ENCODE measurements at places on chromosomes 5 and 9.
A peak's percentile ranks its signal among the peaks of the same experiment; 100 is the strongest.

DNA sequence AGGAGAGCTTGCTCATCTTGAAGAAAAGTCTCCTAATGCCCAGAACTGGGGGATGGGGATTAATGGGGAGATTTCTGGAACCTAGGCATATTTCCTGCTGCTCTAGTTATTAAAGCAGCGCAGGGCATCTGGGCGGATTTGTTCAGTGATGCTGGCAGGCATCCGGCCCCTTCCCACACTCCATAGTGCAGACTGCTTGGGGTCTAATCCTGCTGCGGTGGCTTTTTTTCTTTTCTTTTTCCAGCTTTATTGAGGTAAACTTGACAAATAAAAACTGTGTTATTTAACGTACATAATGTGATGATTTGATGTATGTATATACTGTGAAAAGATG, 30.7 kb downstream of the PPARGC1B start:
- DNase-seq, result no peak

DNA sequence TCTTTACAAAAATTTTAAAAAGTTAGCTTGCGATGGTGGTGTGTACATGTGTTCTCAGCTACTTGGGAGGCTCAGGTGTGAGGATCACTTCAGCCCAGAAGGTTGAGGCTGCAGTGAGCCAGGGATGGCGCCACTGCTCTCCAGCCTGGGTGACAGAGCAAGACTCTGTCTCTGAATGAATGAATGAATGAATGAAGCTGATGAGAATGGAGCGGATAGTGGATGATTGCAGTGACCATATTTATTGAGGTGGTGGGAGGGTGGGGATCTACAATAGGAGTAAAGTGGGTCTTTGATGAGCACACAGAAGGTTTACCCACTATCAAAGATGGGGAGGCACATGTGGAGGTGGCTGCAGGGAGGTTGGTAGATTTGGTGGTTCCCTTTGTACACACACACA, 120.2 kb downstream of the AOPEP start:
- DNase-seq, result no peak

GRCh38 chr9:21096172-21096900, 18.6 kb upstream of the IFNB1 start:
- no peak for DNase-seq

GRCh38 chr9:37943345-37944265, 39.7 kb upstream of the SLC25A51 start:
- no peak for DNase-seq

DNA sequence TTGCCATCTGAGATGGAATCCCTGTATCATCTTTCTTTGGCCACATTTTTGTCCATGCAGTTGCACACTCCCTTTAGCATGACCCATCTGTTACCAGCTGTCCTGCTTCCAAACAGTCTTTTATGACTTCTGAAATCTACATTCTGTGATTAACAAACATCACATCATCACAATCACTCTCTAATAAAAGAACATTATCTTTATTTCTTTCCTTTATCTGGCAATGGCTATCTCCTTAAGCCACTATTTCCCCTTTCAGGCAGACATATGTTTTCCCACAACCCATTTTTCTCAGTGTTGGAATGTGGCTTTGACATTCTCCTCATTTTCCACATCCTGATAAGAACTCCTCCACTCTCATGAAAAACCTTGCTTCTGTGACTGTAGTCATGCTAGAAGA, 141.0 kb downstream of the ST8SIA4 start:
- DNase-seq, result no peak

GRCh38 chr5:116343961-116344360, 230.7 kb downstream of the SEMA6A start:
- DNase-seq, result no peak

- DNase-seq, result no peak
Observed at GRCh38 chr5:82719368-82719767, 357.8 kb downstream of the TMEM167A start.

DNA sequence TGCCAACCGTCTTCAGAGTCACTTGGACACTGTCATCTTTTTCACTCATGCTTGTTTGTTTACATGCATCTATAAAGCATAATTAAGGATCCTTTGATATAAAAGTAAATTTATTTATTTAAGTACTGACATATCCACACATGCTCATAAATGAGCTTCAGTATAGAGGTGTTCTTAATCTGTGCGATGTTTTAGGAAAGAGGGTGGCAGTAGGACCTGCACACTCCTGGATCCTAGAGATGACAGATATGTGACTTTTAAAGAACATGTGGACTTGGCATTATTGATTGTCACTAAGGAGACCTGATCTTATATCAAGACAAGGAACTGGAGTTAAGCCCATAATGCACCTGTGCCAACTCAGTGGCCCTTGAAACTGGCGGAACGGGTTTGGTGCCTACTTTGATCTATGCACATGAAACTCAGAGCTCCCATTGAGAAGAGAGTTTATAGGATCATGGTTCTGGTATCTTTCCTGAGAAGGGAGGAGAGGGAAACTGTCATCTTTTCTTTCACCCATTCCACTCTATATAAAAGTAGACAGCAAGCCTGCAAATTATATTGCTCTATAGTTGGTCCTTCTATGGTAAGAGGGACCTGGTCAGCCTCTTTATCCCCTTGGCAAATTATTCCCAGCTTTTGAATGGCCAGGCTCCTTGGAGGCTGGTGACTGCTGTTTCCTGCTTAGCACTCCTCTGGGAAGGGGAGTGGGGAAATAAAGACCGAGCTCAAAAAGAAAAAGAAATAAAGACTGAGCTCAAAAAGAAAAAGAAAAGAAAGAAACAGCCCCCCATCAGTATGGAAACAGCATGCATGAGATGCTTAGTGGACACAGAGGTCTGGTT, 57.8 kb upstream of the LIFR start:
- DNase-seq, result peak; percentile 88

DNA sequence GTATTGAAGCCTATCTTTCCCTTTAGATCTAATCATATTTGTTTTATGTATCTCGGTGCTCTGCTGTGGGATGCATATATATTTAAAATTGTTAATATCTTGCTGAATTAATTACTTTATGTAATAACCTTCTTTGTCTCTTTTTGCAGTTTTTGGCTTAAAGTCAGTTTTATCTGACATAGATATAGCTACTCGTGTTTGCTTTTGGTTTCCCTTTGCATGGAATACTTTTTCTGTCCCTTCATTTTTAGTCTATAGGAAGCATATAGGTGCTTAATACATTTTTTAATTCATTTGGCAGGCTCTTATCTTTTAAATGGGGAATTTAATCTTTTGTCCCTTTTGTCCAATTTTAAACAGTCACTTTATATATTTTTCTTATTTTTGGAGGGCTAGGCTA, 360.6 kb upstream of the PRR16 start:
- no peak for DNase-seq

GRCh38 chr5:136018814-136019783, 9.7 kb upstream of the TGFBI start:
- peak; percentile 8 for DNase-seq

DNA sequence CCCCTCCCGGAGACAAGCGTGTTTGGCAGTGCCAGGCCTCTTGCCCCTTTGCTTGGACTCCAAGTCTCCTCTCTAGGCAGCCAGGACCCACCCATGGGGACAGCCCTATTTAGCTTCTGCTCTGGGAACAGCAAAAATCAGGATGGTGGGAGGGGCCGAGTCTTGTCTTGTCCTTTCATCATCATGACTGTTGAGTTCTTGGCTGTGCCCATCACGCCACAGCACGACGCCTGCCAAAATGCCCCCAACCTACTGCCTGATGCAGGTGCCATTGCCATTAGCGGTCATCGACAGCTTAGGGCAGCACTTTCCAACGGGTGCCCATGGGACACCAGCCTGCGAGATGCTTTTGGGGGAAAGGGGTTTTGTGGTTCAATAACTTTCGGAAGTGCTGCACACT, 18.9 kb downstream of the PLPP7 start:
- no peak for DNase-seq

- DNase-seq, result peak; percentile 68
Observed at GRCh38 chr9:93298498-93299417, 114.8 kb downstream of the WNK2 start.

DNA sequence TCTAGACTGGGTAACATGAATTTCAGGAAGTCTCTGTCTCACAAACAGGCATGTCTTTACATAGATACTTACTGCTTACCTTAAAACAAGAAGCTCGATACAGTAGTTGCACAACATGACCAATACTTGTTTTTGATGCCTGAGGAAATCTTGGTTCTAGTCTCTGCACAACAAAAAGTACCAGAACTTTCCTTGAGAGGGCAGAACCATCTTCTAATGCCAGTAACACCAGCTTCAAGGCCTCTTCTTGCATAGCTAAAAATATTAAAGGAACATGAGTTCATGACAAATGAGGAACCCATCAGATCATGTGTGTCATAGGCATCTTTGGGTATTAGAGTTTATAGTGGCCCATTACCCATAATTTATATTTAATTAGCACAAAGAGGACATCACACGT, 22.0 kb downstream of the RC3H2 start:
- no peak for DNase-seq

GRCh38 chr9:15135164-15135792, 171.7 kb downstream of the TTC39B start:
- peak; percentile 71 for DNase-seq

- no peak for DNase-seq
Observed at GRCh38 chr5:42037379-42037932, 112.4 kb downstream of the FBXO4 start.

DNA sequence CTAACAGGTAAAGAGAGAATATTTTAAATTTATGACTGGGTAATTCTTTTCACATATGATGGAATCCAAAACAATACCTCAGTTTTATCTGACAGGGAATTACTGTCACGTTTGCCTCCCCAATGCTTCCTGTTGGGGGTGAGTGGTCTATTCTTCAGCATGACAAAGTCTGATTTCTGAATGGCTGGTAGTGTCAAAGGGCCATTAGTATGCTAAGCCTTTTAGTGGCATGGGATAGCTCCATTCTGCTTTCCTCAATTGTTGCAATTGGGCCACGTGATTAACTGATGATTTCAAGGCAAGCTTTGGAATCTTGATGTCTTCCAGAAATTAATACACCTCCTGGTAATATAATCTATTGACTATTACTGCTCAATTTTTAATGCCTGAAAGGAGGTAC, 14.7 kb upstream of the NDUFS4 start:
- no peak for DNase-seq

DNA sequence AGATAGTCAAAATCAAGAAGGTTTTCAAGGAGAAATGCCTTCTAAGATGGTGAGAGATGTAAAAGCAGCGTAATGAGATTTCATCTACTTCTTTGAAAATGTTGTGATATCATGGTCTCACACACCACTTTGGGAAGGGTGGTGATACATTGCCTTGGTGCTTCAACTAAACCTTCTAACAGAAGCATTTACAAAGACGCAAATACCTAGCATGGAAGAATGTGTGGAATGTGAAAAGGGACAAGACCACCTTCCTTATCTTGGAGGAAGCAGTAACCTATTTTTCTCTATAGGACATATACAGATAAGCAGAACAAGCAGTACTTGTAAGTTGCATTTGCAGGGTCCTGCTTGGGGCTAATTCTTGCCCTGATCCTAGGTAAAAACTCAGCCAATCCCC, 38.8 kb downstream of the PCA3 start:
- no peak for DNase-seq

DNA sequence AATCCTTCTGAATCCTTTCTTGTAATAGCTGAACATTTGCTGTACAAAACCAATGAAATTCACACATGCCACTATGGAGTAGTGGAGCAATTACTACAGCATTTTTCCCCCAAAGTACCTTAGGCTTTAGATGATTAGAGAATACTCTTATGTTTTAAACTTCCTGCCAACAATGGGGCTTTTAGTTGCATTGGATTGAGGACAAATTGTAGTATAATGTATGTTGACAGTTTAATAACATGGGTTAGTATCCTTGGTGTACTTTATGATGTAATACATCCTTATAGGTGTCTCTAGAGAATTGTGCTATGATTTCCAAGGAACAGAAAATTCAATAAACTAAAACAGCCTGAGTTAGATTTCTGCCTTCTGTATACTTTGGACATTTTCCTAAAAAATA, 422.7 kb upstream of the GRAMD2B start:
- DNase-seq, result no peak

- DNase-seq, result no peak
Observed at GRCh38 chr9:631596-631995, 209.9 kb upstream of the DMRT1 start.

- DNase-seq, result no peak
Observed at GRCh38 chr5:124963236-124963919, 216.9 kb upstream of the ZNF608 start.

- DNase-seq, result no peak
Observed at GRCh38 chr5:59785676-59786333, 107.7 kb downstream of the PDE4D start.

- DNase-seq, result no peak
Observed at GRCh38 chr5:160466889-160467554, 45.4 kb downstream of the PTTG1 start.

DNA sequence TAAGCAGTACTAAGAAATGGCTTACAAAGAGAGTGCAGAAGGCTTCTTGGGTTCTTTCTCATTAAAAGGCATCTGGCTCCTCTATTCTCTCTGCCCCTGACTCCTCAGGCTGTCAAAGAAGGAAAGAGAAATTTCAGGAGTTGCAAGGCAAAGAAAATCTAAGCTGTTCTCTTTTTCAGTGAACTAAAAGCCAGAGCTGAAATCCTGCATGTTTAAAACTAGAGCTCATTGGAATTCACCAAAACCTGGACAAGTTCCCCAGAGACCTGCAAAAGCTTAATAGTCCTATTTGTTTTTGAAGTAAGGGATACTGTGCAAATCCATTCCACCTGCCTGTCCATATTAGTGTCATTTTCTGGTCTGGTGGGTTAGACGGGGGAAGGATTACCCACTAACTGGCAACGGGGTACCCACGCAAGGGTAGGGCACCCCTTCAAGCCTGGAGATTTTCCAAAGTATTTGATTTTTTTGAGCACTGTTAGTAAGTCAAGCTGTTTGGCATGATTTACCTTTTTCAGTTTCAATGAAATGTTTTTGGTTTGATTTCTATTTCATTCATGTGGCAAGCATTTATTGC, 179.3 kb downstream of the FSTL4 start:
- no peak for DNase-seq

- DNase-seq, result no peak
Observed at GRCh38 chr5:32362527-32362926, 49.8 kb upstream of the MTMR12 start.

DNA sequence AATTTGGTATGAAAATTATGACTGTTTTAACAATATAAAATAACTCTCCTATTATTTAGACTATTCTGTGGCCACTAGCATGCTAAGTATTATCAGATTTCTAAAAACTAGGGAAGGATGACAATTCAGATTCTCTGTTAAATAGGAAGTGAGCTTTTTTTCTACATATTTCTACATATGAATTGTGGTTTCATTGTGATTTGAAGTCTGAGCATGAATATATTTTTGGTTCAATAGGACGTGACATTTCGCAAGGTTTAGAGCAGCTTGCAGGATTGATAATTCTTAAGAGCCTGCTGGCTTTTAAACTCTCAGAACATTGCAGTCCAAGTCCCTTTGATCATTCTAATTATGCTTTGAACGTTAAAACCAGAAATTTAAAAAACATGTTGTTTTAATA, 82.9 kb downstream of the ADGRV1 start:
- no peak for DNase-seq

GRCh38 chr5:119397518-119398380, 41.9 kb downstream of the TNFAIP8 start:
- no peak for DNase-seq

GRCh38 chr5:39076757-39077728, 2.8 kb upstream of the RICTOR start:
- DNase-seq, result no peak

GRCh38 chr9:70964861-70965260, 156.6 kb downstream of the TRPM3 start:
- DNase-seq, result no peak

GRCh38 chr9:7154003-7154619, 396.3 kb downstream of the KDM4C start:
- no peak for DNase-seq

GRCh38 chr9:33908749-33909148, 91.8 kb downstream of the UBE2R2 start:
- DNase-seq, result no peak

GRCh38 chr5:149962601-149963300, 2.2 kb downstream of the SLC26A2 start:
- no peak for DNase-seq

Measured in pancreas (tissue), 10 donors.